ENCODE measurements at places on chromosomes 5 and 9.

DNA sequence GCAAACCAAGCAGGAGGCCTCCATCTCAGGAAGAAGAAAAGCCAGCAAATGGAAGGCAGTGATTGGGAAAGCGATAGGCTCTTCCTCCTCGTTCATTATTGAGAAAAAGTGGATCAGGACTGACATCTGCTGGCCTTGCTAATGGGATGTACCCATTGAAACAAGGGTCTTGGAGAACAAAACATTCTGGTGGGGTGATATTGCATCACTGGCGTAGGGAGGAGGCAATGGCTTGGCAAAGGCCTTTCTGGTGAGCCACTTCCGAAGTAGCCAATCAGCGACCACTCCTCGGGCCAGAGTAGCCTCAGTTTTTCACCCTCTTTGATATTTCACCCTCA lies 86.7 kb upstream of the NFIB start:
- DNase-seq: no peak

DNA sequence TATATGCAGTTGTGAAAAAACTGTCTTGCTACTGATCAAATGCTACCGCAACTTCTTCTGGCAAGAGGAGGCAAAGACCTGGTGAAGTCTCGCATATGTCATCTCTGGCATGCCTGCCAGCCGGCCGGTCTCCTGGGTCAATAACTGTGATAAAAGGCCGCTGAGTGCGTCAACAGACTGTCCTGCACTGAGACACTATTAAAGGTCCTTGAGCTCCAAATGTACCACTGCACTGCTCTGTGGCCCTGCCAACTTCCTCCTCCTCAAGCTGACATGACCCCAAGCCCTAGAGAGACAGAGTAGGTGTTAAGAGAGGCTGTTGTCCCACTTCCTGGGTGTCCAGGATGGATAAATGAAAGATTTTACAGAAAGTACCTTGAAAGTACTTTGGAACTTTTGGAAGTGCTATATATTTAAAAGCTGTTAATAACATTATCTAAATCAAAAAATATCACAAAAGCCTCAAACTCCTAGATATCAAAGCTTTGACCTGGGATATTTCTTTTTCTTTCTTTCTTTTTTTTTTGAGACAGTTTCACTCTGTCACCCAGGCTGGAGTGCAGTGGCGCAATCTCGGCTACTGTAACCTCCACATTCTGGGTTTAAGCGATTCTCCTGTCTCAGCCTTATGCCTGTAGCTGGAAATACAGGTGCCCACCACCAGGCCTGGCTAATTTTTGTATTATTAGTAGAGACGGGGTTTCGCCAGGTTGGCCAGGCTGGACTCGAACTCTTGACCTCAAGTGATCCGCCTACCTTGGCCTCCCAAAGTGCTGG lies 31.5 kb downstream of the RAPGEF1 start:
- DNase-seq: no peak

GRCh38 chr9:74083681-74084433 lies 413.3 kb upstream of the RORB start:
- no peak for DNase-seq

- DNase-seq: no peak
Measured at GRCh38 chr5:1360861-1361260, 16.0 kb upstream of the CLPTM1L start.

DNA sequence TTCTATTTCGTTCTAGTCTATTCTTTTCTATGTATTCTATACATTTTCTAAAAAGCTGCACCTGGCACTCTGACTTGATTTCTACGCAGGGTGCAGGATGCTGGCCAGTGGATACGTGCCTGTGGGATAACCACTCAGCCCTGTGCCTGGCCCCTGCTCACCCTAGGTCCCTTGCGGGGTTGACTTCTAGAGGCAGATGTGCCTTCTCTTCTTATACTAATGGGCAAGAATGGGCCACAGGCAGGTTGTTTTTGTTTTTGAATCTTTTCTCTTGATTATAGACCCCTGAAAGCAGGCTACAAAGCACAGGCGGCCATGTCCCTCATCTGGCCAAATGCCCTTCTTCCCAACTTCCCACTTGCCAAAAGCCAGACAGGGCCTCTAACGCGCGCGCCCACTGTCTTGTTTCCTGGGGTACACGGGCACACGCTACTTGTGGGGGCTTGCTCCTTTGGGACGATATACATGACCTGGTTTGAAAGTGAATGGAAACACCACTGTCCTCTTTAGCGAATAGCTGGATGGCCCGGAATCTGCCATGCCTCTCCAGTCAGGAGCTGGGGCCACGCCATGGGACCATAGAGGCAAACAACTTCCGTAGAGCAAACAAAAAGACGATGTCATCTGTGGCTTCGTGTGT lies 162.7 kb upstream of the IRX2 start:
- DNase-seq: no peak

- no peak for DNase-seq
Measured at GRCh38 chr9:17422994-17423680, 155.7 kb upstream of the SH3GL2 start.

DNA sequence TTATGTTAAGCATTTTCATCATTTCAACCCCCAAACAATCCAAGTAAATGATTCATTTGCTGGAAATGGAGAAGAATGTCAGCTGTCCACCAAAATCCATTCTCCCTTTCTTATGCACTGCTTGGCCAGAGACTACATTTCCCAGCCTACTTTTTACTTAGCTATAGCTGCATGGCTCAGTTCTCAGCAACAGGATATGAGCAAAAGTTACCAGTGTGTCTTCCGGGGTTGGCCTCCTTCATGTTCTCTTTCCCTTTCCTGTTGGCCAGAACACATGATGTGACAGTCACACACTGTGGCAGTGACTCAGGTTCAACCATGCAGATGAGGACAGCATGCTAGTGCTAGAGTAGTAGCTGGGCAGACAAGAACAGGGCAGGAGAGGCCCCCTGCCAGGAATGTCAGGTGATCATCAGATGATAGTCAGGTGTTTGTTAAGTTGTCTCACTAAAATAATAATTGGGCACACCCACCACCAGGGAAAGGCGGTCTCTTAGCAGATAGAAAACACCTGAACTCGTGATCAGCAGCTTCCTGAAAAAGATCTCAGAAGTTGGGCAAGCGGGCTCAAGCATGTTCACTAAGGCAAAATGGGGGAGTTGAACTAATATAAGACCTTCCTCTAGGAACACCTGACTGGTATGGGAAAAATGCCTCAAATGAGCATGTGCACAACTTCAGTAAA lies 12.2 kb downstream of the GPR150 start:
- no peak for DNase-seq

DNA sequence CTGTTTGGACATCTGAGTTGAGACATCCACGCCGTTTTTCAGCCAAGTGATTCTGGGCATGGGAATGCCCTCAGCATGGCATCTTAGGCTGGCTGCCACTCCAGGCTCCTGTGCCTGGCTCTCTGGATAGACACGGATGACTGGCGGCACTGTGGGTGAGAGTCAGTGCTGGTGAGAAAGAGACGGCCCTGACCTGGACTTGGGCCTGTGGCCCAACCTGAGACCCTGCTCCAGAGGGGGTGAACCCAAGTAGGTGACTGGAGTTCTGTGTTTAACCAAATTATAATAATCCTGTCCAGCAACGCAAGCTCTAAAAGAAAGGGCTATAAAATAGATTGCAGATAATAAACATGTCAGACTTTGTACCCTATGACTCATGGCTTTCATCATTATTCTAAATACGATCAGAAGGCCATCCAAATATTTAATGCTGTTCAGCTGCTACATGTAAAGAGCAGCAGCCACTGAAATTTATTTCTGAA lies 173.9 kb downstream of the HSPA4 start:
- no peak for DNase-seq

DNA sequence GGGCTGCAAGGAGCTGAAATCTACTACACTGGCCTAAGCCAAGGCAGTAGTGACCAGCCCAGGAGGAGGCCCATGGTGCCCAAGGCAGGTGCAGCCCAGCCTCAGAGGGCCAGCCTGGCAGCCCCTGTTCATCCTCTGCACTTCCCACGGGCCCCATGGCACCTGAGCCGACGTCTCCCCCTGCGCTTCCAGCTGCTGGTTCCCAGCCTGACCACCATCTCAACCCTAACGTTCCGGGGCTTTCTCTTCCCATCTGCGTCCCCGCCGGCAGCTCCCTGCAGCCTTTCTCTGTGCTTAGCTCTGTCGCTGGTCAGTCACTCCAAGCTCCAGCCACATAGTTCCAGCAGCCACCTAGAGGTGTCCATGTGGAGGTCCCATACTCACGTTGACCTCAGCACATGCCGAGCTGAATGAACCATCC lies 105.5 kb upstream of the LMX1B start:
- DNase-seq: no peak
